ENCODE measurements at places on chromosomes 7 and 10.

- DNase-seq: no peak
Observed at GRCh38 chr7:7190142-7190541, 7.8 kb downstream of the C1GALT1 start.

- DNase-seq: peak; percentile 49
Observed at GRCh38 chr7:18151422-18151821, 123.8 kb upstream of the PRPS1L1 start.

DNA sequence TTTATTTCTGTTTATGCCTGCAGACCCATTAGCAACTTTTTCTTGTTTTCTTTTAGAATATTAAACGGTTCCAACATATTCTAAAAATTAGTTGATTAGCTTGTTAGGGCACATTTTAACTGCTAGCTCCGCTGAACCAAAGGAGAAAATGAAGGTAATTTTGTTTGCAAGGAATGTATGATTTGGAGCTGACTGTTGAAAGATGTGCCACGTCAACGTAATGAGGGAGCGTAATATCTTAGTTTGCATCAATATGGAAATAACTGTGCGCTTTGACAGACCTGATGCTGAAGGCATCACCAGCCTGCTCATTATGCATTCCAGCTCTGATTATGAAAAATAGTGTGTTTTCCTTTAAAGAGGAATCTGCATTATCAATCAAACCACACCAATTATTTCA lies 102.0 kb upstream of the CTBP2 start:
- DNase-seq: no peak

GRCh38 chr7:152986376-152986775 lies 226.8 kb downstream of the ACTR3B start:
- DNase-seq: no peak

DNA sequence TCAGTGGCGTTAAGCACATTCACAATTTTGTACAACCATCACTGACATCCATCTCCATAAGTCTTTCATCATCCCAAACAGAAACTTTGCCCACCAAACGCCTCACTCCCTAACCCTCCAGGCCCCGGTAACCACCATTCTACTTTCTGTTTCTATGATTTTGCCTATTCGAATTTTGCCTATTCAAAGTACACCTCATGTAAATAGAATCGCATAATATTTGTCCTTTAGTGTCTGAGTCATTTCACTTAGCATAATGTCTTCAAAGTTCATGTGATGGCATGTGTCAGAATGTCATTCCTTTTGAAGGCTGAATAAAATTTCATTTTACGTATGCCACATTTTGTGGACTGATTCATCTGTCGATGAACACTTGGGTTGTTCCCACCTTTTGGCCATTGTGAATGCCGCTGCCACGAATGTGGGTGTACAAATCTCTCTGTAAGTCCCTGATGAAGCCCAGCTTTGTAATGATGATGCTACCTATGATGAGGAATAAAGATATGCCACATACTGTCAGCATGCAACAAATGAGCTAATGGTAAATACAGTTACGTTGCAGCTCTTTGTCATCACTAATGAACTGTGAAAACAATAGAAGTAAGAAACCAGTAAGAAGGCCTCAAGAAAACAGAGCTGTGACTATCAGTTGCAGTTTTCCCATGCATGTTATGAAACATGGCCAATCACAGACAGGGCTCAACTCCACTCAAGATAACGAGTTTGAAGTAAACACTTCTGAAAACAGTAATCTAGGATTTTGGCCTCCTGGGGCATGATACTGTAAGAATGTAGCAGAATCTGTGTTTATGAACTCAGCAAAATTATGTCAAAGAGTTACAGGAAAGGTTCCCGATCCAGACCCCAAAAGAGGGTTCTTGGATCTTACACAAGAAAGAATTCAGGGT lies 120.0 kb downstream of the ADAM12 start:
- DNase-seq: no peak

GRCh38 chr10:75736151-75736640 lies 304.8 kb downstream of the LRMDA start:
- no peak for DNase-seq

DNA sequence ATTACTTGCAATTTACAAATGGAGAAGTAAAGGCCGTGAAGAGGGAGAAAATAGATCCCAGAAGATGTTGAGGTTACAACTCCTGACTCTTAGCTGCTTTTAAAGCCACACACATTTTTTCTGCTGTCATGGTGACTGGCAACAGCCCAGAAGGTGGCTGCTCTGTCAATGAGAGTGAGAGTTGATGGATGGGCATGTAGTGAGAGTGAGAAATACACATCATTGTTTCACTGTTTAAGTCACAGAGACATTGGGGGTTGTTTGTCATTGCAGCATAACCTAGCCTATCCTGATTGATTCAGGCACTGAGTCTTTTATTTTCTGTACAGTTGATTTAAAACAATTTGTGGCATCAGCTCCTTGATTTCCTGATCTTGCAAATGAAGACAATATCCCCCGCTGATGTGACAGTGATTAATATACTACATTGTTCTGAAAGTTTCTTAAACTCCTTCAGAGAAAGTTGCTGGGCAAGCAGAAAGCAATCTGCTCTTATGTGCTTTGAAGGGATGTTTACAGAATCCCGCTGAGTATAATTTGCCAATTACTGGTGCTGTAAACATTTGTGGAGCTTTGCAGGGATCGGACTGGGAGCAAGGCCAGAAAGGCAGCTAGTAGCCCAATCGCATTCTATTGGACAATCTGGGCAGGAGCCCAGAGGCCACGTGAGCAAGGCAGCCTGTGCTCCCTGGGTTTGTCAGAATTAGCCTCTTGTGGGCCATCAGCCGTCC lies 229.6 kb downstream of the PRPF18 start:
- DNase-seq: no peak

DNA sequence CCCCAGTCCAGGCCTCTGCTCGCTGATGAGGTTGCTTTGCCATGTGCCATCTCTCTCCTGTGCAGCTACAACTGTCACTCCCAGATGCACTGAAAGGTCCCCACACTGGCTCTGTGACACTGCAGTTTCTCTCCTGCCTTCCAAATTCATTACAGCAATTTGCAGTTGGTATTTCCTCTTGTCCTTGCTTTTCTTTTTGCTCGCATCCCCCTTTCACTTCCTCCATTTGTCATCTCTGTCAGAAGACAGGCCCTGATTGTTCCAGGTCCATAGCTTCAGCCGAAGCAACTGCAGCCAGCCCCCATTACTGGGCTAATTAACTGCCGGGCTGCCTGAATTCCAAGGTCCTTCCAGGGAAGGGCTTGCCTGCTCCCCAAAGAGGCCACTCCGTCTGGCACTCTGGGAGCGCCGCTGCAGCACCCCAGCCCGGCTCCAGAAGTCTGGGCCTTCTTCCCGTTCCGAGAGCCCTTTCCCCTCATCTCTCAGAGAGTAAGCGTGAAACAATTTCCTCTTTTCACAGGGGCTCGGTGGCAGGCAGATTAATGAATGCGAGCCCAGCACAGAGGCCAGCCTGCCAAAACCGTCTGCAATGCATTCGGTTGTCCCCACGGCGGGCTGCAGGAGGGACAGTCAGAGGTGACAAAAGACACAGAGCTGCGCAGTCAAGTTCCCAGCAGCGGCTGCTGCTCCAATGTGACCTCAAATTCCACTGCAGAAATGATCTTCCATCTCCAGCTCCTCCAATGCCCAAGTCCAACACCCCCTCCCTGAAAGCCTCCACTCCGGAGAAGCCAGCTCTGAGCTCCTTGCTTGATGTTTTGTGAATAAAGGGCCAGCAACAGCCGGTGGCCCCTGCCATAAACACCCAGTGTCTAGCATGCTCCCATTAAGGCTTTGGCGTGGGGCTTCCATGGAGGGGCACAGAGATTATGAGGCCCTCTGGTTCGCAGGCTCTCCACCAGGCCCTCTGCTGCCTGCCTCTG lies 279.4 kb upstream of the HABP2 start:
- DNase-seq: no peak

DNA sequence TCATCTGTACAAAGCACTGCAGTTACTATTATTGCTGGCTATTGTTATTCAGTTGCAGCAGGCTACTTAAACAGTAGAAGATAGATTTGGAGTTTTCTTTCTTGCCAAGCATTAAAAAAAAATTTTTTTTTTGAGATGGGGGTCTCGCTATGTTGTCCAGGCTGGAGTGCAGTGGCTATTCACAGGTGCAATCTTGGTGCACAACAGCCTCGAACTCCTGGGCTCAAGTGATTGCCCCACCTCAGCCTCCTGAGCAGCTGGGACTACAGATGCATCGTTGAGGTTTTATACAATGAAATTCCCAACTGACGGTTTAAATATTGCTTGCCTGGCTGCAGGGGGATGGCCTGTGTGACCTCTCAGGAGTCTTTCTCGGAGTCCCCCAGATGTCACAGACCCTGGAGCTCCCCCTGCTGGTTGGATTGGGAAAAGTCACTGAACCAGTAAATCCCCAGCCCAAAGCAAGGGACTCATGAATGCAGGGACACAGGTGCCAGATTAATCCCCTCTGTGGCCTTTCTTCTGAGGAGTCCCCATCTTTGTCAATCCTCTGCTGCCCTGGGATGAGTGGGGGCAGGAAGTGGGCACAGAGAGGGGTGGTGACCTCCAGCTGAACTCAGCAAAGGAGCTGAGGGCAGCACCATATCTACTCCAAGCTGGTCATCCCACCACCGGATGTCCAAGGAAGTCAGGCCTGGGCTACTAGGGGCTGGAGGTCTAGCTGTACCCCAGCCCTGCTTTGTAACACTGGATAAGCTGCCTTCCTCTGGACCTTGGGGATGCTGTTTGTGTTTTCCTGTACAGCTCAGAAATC lies 149.6 kb downstream of the C10orf105 start:
- DNase-seq: peak; percentile 69

DNA sequence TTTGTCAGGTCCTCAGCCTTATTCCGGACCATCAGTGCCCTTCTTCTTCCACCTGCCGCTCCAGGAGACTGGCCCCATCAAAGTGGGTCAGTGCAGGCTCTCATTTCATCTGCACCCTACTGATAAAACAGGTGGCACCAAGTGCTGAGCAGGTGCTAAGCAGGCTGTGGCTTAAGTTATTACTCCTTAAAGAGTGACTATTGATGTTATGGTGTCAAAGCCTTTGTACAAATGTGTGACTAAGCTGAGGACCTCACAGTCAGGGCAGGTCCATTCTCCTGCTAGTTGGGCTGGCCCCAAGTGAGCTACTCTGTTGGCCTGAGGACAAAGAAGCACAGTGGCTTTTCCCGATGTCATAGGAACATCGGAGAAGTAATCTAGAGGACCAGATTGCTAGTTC lies 11.2 kb upstream of the CALD1 start:
- DNase-seq: no peak

- DNase-seq: no peak
Observed at GRCh38 chr7:50728184-50728583, 54.5 kb downstream of the GRB10 start.

- DNase-seq: no peak
Observed at GRCh38 chr7:90892213-90892612, 296.1 kb downstream of the CDK14 start.

- DNase-seq: no peak
Observed at GRCh38 chr10:26780106-26780792, 80.5 kb downstream of the ABI1 start.

DNA sequence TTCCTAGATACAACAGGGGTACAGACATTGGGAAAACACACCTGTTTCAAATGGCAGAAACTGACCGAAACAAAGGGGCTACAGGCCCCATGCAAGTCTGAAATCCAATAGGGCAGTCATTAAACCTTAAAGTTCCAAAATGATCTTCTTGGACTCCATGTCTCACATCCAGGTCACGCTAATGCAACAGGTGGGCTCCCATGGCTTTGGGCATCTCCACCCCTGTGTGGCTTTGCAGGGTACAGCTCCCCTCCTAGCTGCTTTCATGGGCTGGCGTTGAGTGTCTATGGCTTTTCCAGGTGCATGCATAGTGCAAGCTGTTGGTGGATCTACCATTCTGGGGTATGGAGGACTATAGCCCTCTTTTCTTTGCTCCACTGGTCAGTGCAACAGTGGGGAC lies 248.1 kb upstream of the RHOBTB1 start:
- DNase-seq: no peak

GRCh38 chr10:129969911-129970464 lies 5.9 kb upstream of the EBF3 start:
- DNase-seq: no peak

GRCh38 chr7:150379441-150380379 lies 580 bp downstream of the ZNF775 start:
- peak; percentile 58 for DNase-seq

GRCh38 chr7:105690325-105690945 lies 109.1 kb upstream of the EFCAB10 start:
- DNase-seq: no peak

DNA sequence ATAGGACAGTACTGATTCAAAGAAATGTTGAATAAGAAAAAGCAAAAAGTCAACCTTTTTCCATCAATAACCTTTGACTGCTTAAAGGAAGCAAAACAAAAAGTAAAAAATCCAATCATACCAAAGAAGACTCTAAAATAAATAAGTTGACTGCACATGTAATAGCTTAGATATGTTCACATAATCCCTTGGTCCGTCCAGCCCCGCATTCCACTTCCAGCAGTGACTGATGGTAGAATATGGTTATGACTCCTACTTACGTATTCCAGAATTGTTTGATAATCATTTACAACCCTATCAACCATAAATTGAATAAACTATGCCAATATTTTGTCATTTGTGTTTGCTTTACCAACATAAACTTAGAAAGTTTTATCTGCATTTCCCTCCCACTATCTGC lies 77.9 kb downstream of the CTNNA3 start:
- DNase-seq: no peak

GRCh38 chr10:44780426-44780825 lies 130.7 kb upstream of the TMEM72 start:
- no peak for DNase-seq

DNA sequence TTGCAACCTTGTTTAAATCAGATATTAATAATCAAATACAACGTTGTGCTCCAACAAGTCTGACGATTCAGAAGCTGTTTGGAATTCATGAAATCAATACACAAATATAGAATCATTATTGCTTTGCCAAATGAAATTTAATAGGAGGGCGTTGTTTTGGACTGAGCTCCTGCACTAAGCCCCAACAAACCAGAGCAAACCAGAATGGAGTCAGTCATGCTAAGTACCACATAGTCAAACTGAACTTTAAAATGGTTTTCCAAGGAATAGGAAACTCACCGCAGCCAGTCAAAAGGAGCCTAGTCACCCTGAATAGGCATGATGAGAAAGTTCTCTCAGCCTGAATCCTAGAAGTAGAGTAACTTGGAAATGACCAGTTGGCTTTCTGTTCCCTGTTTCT lies 53.7 kb downstream of the HACD1 start:
- DNase-seq: no peak

DNA sequence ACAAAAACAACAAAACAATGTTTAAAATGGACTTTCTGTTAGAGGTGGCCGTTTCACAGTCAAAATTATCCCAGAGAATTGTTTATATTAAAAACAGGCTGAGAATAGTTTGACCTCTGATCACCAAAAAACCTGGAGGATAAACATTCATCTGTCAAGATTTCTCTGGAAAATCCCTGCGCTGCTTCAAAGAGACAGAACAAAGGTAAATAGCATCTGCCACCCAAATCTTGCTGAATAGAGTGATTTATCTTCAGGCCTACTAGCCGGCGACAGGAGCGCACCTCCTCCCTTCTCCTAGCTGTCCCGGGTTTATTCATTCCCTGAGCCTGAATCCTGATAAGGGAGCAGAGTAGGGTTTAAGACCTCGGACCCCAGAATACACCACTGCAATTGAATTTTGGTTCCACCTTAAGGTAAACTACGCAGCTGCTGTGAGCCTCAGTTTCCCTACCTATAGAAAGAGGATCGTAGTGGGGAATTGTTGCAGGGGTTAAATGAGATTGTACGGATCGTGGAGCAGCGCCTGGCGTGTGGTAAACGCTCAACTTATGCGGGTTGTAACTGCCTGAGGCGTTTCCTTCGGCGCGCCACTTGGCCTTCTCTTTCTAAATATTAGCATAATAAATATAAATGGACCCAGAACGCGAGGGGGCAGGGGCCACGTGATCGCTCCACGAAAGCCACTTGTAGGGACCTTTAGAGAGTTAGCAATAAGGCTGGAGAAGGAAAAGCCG lies 498 bp upstream of the ST7 start:
- peak; percentile 86 for DNase-seq

- no peak for DNase-seq
Observed at GRCh38 chr10:47303866-47304265, 3.9 kb downstream of the GDF10 start.
